Mammary epithelial cell (primary cell): ENCODE measurements at places on chromosomes 7 and 10.

DNA sequence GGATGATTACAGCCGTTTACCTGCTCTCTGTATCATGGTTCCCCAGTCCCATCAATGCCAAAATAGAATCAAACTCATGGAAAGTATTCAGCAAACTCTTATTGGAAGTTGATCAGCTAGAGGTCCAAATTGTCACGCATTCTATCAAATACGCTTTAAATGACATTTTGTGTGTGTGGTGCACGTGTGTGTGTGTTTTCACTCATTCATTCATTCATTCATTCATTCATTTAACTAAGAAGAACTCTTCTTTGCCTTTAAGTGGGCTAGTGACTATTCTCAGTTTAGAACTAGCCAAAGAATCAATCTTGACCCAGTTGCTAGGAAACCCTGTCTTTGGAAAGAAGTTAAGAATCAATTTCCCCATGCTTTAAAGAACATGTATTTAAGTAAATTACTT, 102.8 kb downstream of the RTKN2 start:
- DNase-seq, result no peak

DNA sequence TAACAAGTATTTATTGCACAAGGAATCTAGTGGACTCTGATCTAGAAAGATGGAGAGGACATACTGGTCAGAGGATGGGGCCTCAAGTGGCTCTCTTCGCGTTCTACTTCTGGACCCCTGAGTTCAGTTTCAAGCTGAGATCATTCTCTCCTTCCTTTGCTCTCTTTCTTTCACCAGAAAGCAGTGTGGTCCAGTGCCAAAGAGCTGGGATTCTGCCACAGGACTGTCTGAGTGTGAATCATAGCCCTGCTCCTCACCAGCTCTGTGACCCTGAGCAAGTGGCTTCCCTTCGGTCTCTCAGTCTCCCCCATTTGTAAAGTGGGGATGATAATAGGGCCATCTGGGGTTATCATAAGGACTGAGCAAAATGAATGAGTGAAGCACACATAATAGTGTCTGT, 715.2 kb downstream of the SUGCT start:
- no peak for DNase-seq

GRCh38 chr7:64618785-64619456, 47.0 kb upstream of the ZNF107 start:
- DNase-seq, result peak; percentile 44

GRCh38 chr7:98288064-98288823, 6.8 kb downstream of the BRI3 start:
- peak; percentile 24 for DNase-seq

DNA sequence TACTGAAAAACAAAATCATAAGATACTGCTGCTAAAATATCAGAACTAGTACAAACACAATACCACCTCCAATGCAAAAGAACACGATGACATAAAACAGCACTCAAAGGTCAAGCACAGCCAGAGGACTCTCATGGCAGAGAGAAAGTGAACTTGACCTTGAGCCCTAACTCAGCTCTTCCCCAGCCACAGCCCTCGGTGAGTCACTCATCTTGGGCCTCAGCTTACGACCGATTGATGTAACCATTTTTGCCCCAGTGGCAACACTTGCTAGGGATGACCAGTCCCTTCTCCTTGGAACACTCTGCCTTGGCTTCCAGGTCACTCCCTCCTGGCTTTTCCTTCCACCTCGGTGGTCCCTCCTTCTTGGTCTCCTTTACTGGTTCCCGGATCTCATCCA, 77.8 kb downstream of the JAZF1 start:
- DNase-seq, result no peak

- no peak for DNase-seq
Measured at GRCh38 chr10:31413325-31413724, 94.3 kb downstream of the ZEB1 start.
